ENCODE measurements at places on chromosomes 7 and 10.

DNA sequence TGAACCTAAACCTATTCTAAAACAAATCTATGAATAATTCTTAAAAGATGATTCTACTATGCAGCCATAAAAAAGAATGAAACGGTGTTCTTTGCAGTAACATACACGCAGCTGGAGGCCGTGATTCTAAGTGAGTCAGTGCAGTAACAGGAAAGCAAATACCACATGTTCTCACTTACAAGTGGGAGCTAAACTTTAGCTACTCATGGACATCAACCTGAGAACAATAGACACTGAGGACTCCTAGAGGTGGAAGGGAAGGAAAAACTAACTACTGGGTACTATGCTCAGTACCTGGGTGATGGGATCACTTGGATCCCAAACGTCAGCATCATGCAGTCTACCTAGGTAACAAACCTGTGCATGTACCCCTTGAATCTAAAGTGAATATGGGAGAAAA lies 575.0 kb upstream of the MGMT start:
- DNase-seq, result no peak

DNA sequence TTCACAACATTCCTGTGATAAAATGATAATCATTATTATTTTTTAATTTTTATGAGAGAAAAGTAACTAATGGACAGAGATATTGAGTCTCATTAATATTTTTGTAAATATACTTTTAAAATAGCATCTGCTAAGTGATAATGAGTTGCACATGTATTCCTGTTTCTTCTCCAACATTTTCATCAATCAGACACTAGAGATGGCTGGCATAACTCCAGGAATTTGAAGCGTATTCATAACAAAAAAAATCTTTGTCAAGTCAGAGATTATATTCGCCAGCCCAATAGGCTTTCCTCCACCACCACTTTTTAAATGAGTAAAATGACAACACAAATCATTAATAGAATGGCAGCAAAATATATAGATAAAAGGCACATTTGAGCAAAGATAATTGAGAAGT lies 524.0 kb upstream of the KCND2 start:
- DNase-seq, result no peak

DNA sequence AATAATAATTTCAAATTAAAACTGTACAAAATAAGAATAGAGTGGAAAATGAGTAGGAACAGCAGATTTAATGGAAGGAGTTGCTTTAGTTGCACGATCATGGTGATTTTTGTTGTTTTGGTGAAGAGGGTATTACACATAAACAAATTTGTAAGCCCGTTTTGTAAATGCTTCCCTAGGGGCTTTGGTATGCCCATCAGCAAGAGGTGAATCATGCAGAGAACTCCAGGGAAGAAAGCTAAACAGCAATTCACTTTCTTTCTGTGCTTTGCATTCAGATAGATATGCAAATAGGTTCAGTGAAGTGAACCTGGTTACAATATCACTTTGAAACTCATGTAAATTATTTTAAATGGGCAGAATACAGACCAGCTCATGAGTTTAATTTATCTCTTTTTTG lies 422.2 kb upstream of the MTPN start:
- no peak for DNase-seq

GRCh38 chr10:27481486-27481885 lies 22.6 kb upstream of the RAB18 start:
- DNase-seq, result no peak

DNA sequence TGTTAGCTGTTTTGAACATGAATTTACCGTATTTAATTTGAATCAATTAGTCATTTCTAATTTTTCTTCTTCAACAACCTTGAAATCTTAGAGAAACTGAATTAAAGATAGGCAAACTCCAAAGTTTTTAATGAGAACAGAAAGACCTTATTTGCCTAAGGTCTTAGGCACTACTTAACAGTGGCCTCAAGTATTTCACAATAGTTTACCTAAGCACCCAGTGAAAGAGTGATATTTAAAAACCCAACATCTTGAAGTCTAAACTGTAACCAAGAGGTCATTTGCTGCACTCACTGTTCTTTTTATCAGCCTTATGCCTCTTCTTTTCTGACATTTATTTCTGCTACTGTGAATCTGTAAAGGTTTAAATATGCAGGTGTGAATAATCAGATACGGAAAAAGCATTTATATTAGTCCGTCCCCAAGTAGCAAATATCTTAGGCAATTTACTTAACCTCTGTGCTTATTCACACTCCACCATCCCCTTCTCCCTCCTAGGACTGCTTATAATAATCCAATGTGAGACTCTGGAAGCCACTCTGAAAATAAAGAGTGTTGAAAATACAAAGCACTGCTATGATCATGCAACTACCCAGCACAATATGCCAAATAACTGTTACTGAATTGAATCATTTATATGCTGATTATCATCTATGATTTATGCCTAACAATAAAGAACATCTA lies 105.7 kb downstream of the ELAPOR2 start:
- DNase-seq, result no peak

DNA sequence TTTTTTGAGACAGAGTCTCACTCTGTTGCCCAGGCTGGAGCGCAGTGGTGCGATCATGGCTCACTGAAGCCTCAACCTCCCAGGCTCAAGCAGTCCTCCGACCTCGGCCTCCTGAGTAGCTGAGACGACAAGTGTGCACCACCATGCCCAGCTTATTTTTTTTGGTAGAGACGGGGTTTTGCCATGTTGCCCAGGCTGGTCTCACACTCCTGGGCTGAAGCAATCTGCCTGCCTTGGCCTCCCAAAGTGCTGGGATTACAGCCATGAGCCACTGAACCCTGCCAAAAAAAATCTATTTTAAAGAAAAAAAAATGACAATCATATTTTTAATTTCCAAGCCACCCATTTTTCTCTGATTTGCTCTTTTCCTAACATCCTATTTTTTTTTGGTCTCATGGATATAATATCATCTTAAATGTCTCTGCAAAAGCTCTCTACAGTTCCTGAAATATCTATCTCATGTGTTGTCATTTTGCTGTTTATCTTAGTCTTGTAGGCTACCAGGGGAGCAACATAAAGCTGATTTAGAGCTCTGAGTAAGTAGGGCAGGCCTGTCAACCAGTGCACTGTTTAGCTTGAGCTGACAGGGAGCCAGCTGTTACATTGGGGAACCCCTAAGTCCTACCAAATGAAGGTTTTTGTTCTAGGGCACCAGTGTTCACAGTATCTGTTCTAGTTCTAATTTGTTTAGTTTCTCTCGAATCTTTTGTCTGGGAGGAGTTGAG lies 29.9 kb upstream of the HBP1 start:
- no peak for DNase-seq

DNA sequence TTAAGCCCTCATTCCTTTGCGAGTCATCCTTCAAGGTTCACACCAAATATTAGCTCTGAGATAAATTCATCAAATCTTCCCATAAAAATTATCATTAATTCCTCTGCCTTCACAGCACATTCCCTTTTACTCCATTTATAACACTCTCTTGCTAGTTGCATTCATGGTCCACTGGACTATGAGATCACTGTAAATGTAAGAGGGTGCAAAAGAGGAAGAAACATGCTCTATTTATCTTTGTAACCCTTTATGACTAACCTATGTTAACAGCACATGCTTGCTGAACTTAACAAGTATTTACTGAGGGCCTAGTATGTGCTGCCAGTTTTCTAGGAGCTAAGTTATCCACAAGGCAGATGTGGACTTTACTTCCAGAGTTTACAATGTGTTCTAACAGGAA lies 86.7 kb upstream of the TMEM168 start:
- DNase-seq, result no peak

DNA sequence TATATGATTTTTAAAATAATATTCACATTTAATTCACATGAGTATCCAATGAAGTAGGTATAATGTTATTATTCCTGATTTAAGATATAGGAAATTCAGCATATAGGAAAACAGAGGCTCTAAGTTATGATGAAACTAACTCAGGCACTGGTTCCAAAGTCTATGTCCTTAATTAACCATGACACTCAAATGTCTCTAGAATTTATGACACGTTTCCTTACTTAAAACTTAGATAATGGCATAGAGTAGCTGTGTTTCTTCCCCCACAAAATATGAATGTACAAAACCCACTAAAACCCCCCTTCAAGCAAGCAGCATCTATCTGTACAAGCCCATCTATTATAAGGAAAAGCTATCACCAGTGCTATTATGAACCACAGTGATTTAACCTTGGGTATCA lies 72.9 kb upstream of the CDK1 start:
- no peak for DNase-seq

DNA sequence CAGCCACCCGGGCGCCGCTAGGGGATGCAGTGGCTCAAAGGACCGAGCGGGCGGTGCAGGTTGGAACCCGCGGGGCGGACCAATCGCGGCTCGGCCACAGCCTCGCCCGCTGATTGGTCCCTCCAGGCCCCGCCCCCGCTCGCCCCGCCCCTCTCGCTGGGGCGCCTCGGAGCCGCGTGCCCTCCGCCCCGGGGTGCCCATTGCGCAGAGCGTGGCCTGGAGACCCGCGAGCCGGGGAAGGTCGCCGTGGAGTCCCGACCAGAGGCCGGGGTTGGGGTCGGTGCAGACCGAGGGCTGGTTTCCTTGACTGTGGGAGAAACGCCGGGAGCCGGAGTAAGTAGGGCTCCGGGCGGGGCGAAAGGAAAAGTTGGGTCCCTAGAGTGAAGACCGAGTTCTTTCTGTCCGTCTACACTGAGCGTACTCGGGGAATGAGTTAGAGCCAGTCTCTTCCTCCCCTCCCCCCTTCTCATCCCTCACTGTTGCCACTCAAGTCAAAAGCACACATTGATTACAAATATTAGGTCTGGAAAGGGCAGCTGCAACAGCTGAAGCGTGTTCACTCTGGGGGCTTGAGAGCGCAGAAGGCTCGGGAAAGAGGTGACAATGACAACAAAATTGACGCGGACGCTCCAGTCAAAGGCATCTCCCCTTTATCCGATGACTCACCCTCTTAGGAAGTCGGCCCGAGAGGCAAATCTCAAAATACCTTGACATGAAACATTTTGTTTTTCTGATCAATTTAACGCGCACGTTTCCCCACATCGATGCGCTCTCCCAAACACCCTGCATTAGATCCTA lies 843 bp upstream of the GATA3 start:
- DNase-seq, result peak; percentile 70

- no peak for DNase-seq
Measured at GRCh38 chr10:103416436-103417147, 20.2 kb downstream of the PDCD11 start.

DNA sequence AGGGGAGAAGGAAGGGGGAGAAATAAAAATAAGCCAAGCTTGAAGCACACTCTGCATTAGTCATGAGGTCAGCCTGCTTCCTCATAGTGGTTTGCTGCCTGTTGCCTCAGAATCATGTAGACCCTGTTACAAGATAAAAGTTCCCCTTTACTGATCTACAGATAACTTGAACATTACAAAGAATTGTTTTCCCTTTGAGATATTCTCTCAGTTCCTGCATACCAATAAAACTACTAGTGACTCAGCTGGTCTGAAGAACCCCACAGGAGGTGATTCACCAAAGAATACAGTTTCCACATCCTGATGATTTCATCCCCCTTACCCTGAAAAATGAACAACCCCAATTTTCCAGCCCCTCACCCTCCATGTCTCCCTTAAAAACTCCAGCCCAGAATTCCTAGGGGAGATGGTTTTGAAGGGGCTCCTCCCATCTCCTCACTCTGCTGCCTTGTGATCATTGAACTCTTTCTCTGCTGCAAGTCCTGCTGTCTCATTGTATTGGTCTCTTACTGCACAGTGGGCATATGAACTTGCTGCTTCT lies 31.5 kb upstream of the NRP1 start:
- no peak for DNase-seq

DNA sequence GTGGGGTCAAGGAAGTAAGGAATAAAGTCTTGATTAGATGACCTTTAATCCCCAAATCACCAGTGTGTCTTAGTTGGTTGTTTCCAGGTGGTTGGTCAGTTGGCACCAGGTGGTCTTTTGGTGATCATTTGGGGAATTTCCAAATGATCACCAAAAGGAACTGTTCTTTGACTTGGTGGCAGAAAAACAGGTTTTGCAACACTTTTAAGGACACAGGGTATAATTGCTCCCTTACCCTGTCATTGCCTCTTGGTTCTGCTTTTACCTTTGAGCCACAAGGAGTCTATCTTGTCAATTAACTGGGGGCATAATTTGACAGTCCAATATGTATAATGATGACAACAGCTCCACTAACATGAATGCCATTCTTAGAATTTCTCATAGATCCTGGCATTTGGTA lies 104.2 kb downstream of the ADK start:
- DNase-seq, result no peak

- no peak for DNase-seq
Measured at GRCh38 chr7:7803715-7804178, 85.3 kb upstream of the RPA3 start.

- DNase-seq, result no peak
Measured at GRCh38 chr7:66919304-66919703, 1.7 kb upstream of the TMEM248 start.

DNA sequence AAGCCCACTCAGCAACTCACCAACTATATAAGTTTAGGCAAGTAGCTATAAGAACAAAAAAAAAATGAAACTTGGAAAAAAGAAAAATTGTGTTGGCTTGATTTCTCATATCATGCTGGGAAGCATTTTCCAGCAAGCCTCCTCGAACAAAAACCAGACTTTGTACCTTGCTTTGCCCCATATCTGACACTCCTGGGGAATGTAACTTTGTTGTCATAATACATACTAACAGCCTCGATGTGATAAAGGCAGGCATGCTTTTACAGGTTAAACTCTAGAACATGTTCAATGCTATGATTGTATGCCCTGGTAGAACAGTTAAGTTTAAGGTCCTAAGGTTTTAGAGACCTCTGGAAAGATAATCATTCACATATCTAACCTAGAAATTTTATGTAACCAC lies 11.6 kb downstream of the CFAP43 start:
- DNase-seq, result no peak

- DNase-seq, result no peak
Measured at GRCh38 chr7:1106793-1107421, 19.0 kb downstream of the GPER1 start.

- DNase-seq, result no peak
Measured at GRCh38 chr10:123421461-123421860, 244.7 kb upstream of the GPR26 start.

DNA sequence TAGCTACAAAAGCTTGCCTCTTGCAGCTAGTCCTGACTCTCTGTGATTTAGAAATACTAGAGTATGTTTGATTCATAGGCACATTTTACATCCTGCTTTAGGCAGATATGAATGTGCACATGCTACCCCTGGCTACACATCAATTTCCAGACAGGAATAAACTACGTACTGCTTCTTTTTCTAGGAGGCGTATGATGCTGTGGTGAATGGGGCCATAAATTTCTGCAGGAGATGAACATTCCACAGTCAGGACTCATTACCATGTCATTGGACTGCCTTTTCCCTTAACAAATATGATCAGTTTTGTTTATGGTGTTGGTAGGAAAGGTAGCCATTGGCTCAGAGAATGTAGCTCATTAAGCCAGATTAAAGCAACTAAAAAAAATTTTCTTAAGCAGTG lies 50.1 kb upstream of the IFRD1 start:
- no peak for DNase-seq

GRCh38 chr10:72796042-72796441 lies 97.5 kb upstream of the OIT3 start:
- no peak for DNase-seq

- no peak for DNase-seq
Measured at GRCh38 chr10:80709866-80710265, 172.2 kb downstream of the SH2D4B start.

- no peak for DNase-seq
Measured at GRCh38 chr7:123415625-123416024, 118.8 kb downstream of the IQUB start.

- DNase-seq, result no peak
Measured at GRCh38 chr7:141585592-141586510, 34.6 kb downstream of the AGK start.

Data from 8988T (cell line).